Activated CD4-positive, alpha-beta memory T cell treated with anti-CD3 and anti-CD28 coated beads for 36 hours (primary cell): ENCODE measurements at places on chromosomes 6 and 20. TPM values are rescaled to one million over a fixed set of nuclear protein-coding genes. Genes with fewer than 3 reads are reported as not detected.

FNDC11 gene
- 0.55 TPM for total RNA-seq

GRCh38 chr20:1302685-1303541, 26.0 kb downstream of the SDCBP2 start:
- DNase-seq = peak; percentile 30

DNA sequence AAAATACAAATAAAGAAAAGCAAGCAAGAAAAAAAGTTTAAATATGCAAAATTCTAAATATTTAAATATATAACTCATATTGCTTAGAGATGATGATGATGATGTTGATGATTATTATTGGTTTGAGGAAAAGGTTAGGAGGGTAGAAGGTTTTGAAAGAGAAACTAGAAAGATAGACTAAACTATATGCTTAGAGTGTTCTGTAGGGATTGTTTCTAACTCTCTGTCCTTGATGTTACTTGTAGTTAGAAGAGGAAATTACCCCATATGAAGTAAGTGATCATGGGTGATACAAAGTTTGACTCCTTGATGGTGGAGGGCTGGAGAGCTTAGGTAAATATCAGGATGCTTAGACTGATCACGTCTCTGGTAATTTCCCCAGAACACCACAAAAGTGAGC, 159.5 kb downstream of the MEI4 start:
- no peak for DNase-seq

MTFR2 gene
- total RNA-seq = 25.2 TPM

DNA sequence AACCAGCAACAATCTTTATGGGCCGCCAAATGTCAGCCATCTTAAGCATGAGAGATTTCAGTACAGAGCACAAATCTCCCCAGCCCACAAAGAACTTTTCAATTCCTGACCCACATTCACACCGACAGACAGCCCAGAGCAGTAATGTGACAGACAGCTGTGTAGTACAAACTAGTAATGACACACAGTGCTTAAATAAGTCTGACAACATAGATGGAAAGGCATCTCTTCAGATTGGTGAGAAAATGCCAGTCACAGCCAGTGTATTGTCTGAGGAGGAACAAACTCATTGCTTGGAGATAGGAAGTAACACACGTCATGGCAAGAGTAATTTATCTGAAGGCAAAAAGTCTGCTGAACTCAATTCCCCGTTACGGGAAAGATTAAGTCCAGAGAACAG, 36.0 kb downstream of the KIZ start:
- no peak for DNase-seq

EYA2 gene
- not detected for total RNA-seq

ABRACL gene
- total RNA-seq = 179 TPM

- DNase-seq = no peak
Observed at GRCh38 chr6:108712946-108713345, 135.3 kb upstream of the ARMC2 start.

DNA sequence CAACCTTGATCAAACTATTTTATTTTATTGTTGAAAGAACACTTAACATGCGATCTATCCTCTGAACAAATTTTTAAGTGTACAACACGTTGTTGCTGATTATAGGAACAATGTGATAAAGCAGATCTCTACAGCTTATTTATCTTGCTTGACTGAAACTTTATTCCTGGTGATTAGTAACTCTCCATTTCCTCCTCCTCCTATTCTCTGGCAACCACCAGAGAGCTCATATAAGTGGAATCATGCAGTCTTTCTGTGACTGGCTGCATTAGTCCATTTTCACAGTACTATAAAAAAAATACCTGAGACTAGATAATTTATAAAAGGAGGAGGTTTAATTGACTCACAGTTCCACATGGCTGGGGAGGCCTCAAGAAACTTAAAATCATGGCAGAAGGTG, 218.1 kb downstream of the LRFN2 start:
- DNase-seq = no peak

GRCh38 chr6:6039946-6040509, 33.3 kb upstream of the NRN1 start:
- no peak for DNase-seq

- DNase-seq = no peak
Observed at GRCh38 chr6:67362976-67363375, 1272.1 kb upstream of the ADGRB3 start.

DEFB132 gene
- total RNA-seq = not detected

GRCh38 chr6:137176729-137177128, 3.3 kb upstream of the IL22RA2 start:
- no peak for DNase-seq

- DNase-seq = no peak
Observed at GRCh38 chr20:21324126-21324525, 21.0 kb downstream of the XRN2 start.

DNPH1 gene
- 57.5 TPM for total RNA-seq

SLC13A3 gene
- not detected for total RNA-seq

RIOK1 gene
- 33.5 TPM for total RNA-seq

DNA sequence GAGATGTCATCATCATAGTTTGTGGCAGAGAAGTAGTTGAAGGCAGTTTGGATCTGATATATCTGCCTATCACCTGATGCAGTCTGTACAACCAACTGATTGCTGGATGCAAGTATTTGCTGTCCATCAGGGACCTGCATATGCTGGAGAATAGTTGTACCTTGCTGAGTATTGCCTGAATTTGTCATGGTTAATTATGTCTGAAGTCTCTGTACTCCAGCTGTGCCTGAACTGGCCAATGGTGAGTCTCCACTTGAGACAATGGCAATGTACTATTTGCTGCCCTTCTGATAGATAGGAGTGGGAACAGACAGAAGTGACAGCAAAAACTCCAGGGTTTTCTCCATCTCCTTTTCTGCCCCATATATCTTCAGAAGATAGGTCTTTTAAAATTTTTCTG, 531.5 kb downstream of the EPHA7 start:
- DNase-seq = no peak

- no peak for DNase-seq
Observed at GRCh38 chr6:108581237-108581931, 20.7 kb downstream of the FOXO3 start.

SPEF1 gene
- not detected for total RNA-seq

BEND6 gene
- not detected for total RNA-seq

GRCh38 chr6:135828021-135828420, 23.5 kb upstream of the PDE7B start:
- no peak for DNase-seq

DNA sequence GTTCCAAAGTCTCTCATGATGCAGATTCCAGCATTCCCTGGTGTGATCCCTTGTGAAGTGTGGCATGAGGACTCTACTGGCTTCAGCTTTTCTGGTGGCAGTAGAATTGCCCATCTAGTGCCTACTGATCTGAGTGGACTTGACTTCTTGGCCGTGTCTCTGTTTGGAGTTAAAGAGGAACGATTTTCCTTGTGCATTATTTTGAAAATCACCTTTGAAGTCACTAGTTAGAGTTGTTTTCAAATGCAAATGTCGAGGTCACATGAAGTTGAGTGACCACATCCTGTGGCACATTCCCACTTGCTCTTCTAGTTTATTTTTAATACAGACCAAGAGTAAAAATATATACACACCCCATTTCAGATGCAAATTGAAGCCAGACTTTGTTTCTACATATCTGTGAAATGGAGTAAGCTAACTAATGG, 270.7 kb upstream of the TAB2 start:
- peak; percentile 38 for DNase-seq
